ENCODE measurements at places on chromosomes 3 and 15.
A peak's percentile ranks its signal among the peaks of the same experiment; 100 is the strongest.

DNA sequence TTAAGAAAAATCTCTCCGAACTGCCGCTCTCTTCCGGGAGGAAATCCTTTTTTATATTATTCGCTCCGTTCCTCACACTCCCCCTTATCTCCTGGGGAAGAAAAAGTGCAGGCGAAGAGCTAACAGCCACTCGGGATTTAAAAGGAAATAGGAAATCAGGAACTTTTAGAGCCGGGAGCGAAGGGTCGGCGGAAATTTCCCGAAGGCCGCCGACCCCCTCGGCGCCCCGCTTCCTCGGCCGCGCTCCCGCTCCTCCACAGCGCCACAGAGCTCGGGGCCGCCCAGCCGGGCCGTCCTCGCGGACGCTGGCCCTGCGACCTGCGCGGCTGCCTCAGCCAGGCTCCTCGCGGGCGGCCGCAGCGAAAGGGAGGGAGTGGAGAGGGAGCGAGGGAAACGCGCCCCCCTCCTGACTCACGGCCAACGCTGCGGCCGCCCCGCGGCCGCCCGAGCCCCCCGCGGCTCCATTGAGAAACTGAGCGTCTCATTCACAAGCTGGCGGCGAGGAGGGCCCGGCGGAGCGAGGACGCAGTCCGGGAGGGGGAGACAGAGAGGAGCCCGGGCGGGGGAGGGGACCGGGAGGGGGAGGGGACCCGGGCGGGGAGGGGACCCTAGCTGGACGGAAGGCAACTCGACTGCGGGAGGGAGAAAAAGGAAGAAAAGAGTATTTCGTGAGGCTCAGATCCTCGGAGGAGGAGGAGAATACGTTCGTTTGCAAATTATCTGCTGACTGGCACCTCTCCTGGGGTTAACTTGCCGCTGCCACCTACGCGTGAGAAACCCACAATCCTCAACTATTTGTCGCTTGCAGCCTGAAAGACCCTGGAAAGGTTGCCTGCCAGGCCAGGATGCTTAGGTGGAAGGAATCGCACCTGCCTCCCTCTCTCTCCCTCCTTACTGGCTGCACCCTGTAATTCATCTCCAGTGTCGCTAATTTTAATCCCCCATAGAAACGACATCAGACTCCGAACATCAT lies at the start of gene PTPN9:
Gene PTPN9 (minus strand): TSS at position 368 of the 973 bp plus-strand sequence. CDS start 539 bp downstream, outside the sequence.
- DNase-seq, result peak; percentile 91

DNA sequence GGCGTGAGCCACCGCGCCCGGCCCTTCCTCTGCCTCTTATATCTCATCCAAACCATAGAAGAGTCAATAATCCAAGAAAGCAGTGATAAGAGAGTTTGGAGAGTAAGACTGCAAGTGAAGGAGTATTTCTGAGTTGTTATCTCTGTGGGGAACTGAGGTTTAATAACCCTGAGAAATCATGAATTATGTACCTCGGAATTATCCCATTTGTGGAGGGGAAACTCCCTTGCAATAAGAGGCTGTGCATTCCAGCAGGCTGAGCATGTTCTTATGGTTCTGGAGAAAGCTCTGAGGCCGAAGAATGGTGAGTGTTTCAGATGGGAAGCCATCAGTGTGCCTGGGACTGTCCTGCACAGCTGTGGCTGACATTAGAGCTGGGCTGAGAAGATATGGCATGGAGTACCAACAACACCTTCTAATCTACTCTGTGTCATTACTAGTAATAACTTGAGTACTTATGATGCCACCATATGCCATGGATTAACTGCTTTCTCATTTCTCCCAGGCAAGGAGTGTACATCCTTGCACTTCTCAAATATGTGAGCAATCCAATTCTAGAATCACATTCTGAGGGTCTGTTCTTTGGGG lies 31.4 kb upstream of the NOX5 start:
- no peak for DNase-seq

DNA sequence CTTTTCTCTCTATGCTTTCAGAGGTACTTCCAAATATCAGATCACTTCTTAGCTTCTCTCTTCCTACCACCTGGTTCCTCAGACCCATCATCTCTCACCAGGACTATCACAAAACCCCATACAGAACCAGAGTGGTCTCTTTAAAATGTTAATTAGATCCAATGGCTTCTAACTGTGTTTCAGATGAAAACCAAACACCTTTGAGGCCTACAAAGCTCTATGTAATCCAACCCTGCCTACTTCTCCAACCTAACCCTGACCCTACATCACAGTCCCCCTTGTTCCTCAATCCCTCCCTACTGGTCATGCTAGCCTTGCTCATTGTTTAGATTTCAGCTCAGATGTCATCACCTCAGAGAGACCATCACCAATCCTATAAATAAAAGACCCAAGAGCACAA lies 34.8 kb downstream of the SUMF1 start:
- DNase-seq, result no peak

DNA sequence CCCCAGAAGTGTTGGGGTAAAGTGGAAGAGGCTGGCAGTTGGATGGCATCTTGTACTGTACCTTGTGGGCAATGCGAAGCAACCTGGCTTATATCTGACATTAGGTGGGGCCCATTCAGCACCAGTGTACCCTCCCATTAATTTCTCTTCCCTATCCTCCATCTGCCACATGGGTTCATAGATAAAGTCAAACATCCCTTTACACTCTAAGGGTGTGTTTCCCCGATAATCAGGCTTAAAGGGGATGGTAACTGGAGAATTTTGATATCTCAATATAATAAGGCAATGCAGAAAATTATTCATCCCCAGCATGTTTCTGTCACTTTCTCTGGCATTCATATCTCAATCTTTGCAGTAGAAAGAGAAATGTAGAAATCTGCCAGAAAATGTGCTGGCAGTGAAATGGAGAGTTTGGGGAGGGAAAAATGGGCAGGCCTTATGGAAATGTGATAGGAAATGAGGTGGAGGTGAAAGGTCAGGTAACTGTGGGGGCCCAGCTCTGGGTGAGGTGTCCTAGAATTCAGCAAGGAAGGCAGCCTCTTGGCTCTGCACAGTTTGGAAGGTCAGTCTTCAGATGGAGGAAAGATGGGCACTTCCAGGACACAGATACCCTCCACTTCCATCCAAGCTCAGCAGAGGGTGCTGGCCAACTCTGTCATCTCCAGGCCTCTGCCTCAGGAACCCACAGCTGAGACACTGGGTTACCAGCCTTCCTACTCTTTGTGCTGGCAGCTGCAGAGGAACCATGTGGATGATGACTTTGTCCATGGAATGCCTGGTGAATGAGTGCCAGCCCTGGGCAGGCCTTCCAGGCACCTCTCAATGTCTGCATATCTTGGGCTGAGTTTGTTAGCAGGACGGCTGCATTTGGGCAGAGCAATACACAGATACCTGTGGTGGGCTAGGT lies 325.9 kb upstream of the CTDSPL start:
- DNase-seq, result peak; percentile 55

DNA sequence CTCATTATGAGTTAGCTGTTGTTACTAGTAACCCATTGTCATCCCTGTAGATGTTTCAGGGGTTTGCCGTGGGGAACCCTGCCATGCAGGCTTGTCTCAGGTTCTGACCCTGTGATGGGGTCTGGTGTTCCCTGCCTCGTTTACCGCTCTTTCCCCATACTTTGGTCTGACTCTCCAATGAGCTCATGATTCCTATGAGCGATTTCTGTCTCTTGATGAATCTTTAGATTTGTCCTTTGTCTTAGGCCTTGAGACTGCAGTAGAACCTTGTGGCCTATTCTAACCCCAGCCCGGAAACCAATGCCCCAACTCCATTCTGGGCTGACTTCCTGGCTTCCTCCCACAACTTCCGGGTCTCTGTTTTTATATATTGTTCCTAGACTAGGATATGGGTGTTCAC lies 11.3 kb upstream of the IQGAP1 start:
- DNase-seq, result no peak

- no peak for DNase-seq
Measured at GRCh38 chr3:152148579-152148978, 120.2 kb upstream of the MBNL1 start.

GRCh38 chr15:61753018-61753710 lies 307.1 kb downstream of the VPS13C start:
- no peak for DNase-seq

DNA sequence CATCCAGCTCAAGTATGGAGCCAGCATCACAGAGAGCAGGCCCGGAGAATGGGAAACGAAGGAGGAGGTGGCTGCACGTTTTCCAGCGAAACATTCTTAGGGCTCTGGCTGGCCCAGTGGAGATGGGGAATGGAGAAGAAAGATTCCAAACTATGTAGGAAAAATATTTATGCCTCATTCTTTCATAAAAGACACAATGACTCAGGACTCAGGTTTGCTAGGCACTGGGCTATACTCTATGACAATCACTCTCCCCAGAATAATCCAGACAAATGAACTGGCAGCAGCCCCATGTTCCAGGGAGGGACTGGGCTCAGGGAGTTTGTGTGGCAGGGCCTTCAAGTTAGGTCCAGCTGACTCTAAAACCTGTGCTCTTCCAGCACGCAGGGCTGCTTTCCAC lies 110.8 kb upstream of the RAD18 start:
- DNase-seq, result no peak

DNA sequence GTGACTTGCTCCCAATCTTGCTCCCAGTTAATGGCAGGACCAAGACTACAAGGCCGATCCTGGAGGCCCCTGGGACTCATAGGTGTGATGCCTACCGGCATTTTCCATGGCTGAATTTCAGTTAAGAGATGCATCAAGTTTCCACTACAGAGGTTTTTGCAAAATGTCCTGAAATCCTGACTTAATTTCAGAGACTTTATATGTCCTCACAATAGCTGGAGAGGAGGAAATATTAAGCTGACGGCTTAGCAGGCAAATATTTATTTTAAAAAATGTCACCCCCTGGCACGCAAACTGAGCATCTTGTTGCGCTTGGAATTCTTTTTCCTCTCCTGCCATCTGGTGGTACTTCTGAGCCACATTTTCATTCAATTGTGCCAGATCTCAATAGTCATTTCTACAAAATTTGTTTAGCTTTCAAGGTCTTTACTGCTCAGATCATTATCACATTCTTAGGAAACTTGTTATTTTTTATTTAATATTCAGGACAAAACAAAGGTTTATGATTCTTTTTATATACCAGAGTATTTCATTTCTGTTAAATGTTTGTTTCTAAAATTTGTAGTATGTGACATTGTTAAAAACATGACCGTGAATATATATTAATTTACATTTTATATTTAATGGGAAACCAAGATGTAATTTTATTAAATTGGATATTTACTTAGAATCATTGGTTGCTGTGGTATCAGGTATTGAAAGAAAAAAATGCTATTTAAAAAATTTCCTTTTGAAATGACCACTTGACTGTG lies 189.2 kb upstream of the THRB start:
- DNase-seq, result no peak

DNA sequence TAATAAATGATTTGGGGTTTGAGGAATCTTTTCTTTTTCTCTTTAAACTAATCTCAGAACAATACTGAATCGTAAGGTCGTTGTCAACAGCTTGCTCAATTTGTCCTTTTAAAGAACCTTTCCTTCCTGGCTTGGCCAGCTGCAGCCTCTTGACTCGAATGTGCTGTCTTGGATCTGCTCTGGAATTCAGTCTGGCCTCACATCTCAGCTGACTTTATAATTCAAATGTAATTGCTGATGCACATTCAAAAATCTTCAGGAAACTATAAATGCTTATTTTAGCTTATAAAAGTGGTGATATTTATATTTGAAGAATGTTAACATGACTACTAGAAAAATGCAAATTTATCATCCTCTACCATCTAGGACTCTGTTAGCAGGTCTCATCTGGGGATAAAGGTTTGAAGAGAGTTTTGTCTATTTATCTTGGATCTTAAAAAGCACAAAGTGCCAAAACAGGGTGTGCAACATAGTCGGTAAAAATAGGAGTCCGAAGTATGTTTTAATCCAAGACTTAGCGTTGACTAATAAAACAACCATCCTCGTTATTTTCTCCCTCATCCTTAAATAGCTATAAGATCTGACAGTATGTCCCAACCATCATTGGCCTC lies 1035.2 kb downstream of the MCTP2 start:
- DNase-seq, result no peak

GRCh38 chr3:152255290-152255689 lies 13.4 kb upstream of the MBNL1 start:
- no peak for DNase-seq

DNA sequence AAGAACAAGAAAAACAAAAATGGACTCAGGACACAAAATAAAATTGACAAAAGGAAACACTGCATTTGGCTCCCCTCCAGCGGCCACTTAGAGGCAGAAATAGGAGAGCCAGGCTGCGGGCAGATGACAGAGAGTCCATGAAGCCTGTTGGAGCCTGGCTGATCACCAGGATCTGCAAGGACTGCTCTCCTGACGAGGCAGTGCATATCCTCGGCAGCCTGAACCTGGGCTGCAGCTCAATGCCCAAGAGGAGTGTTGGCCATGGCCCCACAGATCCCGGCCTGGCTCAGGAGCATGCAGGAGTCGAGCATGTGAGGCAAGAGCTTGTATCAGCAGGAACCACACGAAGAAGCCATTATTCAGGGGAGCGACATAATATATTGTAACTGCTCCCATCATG lies 199.8 kb downstream of the STT3B start:
- no peak for DNase-seq

DNA sequence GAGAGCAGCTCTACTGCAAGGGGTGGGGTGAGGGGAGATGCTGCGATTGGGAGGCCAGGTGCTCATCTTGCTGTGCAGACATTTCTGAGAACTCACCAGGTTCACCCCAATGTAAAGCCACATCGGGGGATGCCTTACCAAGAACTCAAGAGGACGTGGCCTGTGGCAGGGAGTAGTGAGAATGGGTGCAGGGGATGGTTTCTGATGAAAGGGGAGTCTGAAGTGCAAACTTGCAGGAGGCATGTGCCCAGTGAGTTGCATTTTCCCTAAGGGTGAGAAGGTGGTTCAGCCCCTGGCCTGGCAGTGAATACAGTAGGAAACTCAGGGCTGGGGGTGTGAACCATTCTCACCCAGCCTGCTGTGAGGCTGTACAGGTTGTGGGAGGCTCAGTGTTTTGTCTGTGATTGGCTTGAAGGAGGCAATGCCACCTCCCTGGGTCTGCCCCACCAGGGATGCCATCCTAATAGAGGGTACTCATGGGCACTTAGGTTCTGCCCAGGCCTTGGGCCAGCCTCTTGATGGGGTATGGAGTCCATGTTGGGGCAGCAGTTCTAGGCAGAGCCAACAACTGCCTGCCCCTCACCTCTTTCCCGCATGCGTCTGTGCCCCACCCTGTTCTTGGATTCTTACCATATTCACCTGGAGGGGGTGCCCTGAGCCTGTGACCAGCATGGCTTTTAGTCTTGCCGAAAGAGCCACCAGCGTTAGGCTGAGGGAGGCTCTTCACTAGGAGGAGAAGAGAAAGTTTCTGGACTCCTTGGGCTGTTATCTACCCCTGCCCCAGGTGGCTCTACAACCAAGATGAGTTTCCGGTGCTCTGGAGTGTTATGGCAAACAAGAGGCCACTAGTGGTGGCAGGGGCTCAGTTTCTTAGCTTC lies 4.5 kb downstream of the HEMK1 start:
- DNase-seq, result no peak

GRCh38 chr3:194756791-194757325 lies 71.2 kb downstream of the FAM43A start:
- no peak for DNase-seq
